ENCODE measurements at places on chromosomes 13 and 19. TPM values are rescaled to one million over a fixed set of nuclear protein-coding genes. Genes with fewer than 3 reads are reported as not detected.

The SMIM17 gene
- not detected for total RNA-seq

The CACNA1A gene
- total RNA-seq, result 6.9 TPM

The POU4F1 gene
- total RNA-seq, result not detected

The SYDE1 gene
- total RNA-seq, result 38.4 TPM

The TSSK6 gene
- total RNA-seq, result 2.2 TPM

The POLRMT gene
- 23.4 TPM for total RNA-seq

The GPR4 gene
- not detected for total RNA-seq

The VSTM2B gene
- not detected for total RNA-seq

The NOTCH3 gene
- 2.0 TPM for total RNA-seq

The SIGLEC12 gene
- total RNA-seq, result not detected

The MEF2B gene
- 1.00 TPM for total RNA-seq

The SERTAD3 gene
- 23.0 TPM for total RNA-seq

The PCP2 gene
- not detected for total RNA-seq

The HSD17B14 gene
- total RNA-seq, result 1.4 TPM

The ELL gene
- total RNA-seq, result 11.6 TPM

The C1QTNF9B gene
- not detected for total RNA-seq

The C1QTNF9 gene
- total RNA-seq, result not detected

The ZNF57 gene
- 3.1 TPM for total RNA-seq

The GNA15 gene
- not detected for total RNA-seq

The SIGLEC6 gene
- not detected for total RNA-seq

The PEAK3 gene
- total RNA-seq, result not detected

The ZNF154 gene
- 5.8 TPM for total RNA-seq

The CEACAM7 gene
- not detected for total RNA-seq

The ZNF222 gene
- total RNA-seq, result 5.3 TPM

The FFAR3 gene
- not detected for total RNA-seq

The DNAAF3 gene
- total RNA-seq, result 1.9 TPM

The ZNF563 gene
- 2.2 TPM for total RNA-seq

The KASH5 gene
- total RNA-seq, result not detected

The PSG6 gene
- total RNA-seq, result not detected

The CEACAM3 gene
- total RNA-seq, result not detected

The SOHLH2 gene
- 0.34 TPM for total RNA-seq

The ZNF575 gene
- 0.36 TPM for total RNA-seq

The FLT3 gene
- total RNA-seq, result not detected

The CHERP gene
- 6.2 TPM for total RNA-seq

The MRPS12 gene
- 44.3 TPM for total RNA-seq

The LRRC4B gene
- under 0.01 TPM for total RNA-seq

The ZNF442 gene
- 0.15 TPM for total RNA-seq

The KIR3DL2 gene
- total RNA-seq, result not detected

The ZNF296 gene
- not detected for total RNA-seq

The MISP gene
- total RNA-seq, result 0.36 TPM

The GNG7 gene
- total RNA-seq, result 2.4 TPM

The IL17D gene
- 7.9 TPM for total RNA-seq

The BST2 gene
- 226 TPM for total RNA-seq

The NCCRP1 gene
- total RNA-seq, result 0.31 TPM

The SERP2 gene
- 5.0 TPM for total RNA-seq

The TMEM38A gene
- 2.5 TPM for total RNA-seq

Data from melanocyte of skin (primary cell).